Hepatocyte (in vitro differentiated cells): ENCODE measurements at places on chromosomes 16 and 17. TPM values are rescaled to one million over a fixed set of nuclear protein-coding genes. Genes with fewer than 3 reads are reported as not detected.
A peak's percentile ranks its signal among the peaks of the same experiment; 100 is the strongest.

DNA sequence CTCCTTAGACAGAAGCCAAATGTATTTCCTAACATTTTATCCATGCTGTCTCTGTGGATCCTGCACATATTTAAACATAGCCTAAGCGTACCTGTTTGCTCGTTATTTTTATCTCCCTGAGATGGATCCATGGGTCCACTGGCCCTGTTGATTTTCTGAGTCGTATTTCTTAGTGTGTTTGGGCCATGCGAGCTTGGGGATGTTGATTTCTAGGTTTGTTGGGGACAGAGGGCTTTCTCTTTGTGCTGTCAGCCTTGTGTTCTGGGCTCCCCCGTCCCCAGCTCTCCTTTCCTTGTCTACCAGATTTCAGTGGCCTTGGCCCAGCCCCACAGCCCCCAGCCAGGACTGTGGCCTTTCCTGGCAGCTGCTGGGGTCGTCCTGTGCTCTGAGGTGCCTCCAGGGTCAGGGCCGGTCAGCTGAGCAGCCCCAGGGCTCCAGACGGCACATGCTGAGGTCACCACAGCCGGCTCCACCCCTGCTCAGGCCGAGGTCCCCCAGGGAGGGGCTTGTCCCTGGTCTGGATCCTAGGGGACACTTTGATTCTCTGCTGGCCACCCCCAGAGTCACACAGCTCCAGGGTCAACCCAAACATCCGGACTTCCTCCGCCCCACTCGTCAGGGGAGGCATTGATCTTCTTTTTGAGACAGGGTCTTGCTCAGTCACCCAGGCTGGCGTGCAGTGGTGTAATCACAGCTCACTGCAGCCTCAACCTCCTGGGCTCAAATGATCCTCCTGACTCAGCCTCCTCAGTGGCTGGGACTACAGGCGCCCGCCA, 4.4 kb downstream of the SSTR5 start:
- H3K36me3 ChIP-seq = no peaks in the 10 kb centered on the region
- no peak overlapping the region for H3K4me3 ChIP-seq
- H3K27ac ChIP-seq = no peak overlapping the region
- H3K4me1 ChIP-seq = peaks cover 14% of the 10 kb centered on the region
- no peak for DNase-seq

The GALR2 gene
- 0.60 TPM in 1 of 2 replicates, not detected in the other for total RNA-seq

GRCh38 chr16:50265260-50265659, 1.1 kb upstream of the ADCY7 start:
- H3K4me1 ChIP-seq = peaks cover 25% of the 10 kb centered on the region
- H3K27ac ChIP-seq = no peak overlapping the region
- H3K4me3 ChIP-seq = no peak overlapping the region
- H3K36me3 ChIP-seq = no peaks in the 10 kb centered on the region

DNA sequence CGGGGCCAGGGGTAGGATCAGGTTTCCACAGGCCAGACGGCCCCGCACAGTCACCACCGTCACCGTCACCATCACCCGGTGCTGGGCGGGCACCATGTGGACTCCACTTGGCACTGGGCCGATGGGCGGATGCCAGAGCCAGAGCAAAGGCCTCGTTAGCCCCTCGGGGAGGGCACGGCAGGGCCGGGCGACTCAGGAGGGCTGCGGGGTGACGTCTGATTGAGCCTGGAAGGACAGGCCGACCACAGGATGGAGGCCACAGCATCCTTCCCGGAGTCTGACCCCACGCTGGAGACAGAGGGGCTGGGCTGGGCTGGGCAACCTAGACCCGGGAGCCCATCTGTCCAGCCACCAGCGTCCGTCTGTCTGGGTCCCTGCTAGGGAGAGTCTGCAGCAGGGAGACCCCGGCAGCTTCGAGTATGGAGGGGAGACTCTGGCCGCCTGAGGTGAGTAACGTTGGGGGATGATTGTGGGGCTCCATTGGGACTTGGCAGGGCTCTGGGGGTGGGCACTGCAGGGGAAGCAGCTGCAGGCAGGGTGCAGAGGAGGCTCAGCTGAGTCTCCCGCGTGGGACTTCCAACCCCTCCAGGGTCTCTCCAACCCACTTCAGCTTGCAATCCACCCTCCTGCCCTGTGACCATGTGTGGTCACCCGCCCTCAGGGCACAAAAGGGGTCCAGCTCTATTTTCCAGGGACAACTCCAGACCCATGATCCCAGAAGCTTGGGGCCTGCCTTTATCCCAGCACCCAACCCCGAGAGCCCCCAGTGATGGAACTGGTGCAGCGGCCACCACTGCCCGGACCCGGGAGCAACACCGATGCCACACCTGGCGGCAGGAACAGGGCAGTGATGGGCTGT, 22.6 kb downstream of the SLC25A10 start:
- H3K4me3 ChIP-seq = no peak overlapping the region
- no peak for DNase-seq
- H3K36me3 ChIP-seq = no peaks in the 10 kb centered on the region
- H3K4me1 ChIP-seq = peaks cover 11% of the 10 kb centered on the region
- H3K27ac ChIP-seq = no peak overlapping the region

The CEMP1 gene
- not detected in 2 replicates for total RNA-seq

GRCh38 chr16:71373073-71373472, 14.6 kb downstream of the CALB2 start:
- no peaks in the 10 kb centered on the region for H3K36me3 ChIP-seq
- peak; percentile 28 for DNase-seq
- H3K4me3 ChIP-seq = no peak overlapping the region
- no peak overlapping the region for H3K27ac ChIP-seq
- no peaks in the 10 kb centered on the region for H3K27me3 ChIP-seq

DNA sequence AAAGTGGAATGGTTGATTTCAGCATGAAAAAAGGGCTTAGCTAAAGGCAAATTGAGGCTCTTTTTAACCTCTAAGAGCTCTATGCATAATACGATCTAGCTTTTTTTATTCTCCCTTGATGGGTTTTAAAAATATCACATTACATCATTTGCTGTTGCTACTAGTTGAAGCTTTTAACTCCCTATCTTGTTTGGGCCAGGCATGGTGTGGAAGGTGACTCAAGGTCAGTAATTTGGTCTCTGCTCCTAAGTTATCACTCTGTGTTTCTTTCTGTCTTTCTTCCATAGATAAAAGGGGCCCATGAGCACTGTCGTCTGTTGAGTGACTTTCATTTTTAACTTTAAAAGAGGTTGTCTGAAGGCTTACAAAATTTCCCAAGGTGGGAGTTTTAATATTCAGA, 58.1 kb upstream of the GOT2 start:
- no peak overlapping the region for H3K4me3 ChIP-seq
- H3K27me3 ChIP-seq = no peaks in the 10 kb centered on the region
- no peak overlapping the region for H3K27ac ChIP-seq
- H3K4me1 ChIP-seq = no peaks in the 10 kb centered on the region

- peaks cover 4% of the 10 kb centered on the region for H3K4me1 ChIP-seq
- no peak for DNase-seq
- H3K27ac ChIP-seq = no peak overlapping the region
- no peak overlapping the region for H3K4me3 ChIP-seq
- H3K36me3 ChIP-seq = no peaks in the 10 kb centered on the region
Measured at GRCh38 chr16:86383488-86384262, 126.7 kb upstream of the FOXF1 start.

The TEDC2 gene
- total RNA-seq = 6.2 and 7.6 TPM in 2 replicates

GRCh38 chr16:4869147-4869805, 22.0 kb downstream of the UBN1 start:
- peaks cover 24% of the 10 kb centered on the region for H3K4me1 ChIP-seq
- H3K36me3 ChIP-seq = no peaks in the 10 kb centered on the region
- no peak overlapping the region for H3K4me3 ChIP-seq
- H3K27me3 ChIP-seq = no peaks in the 10 kb centered on the region
- DNase-seq = peak; percentile 56
- H3K27ac ChIP-seq = peak overlapping the region; percentile 73

- H3K4me3 ChIP-seq = peak overlapping the region; percentile 95
- no peaks in the 10 kb centered on the region for H3K36me3 ChIP-seq
- DNase-seq = peak; percentile 72
- peaks cover 23% of the 10 kb centered on the region for H3K4me1 ChIP-seq
- peak overlapping the region; percentile 93 for H3K27ac ChIP-seq
- H3K27me3 ChIP-seq = peaks cover 11% of the 10 kb centered on the region
Measured at GRCh38 chr17:78127888-78128550, 536 bp downstream of the TMC6 start.

GRCh38 chr17:43366891-43367736, 31.7 kb upstream of the ARL4D start:
- no peaks in the 10 kb centered on the region for H3K36me3 ChIP-seq
- peak overlapping the region; percentile 85 for H3K27ac ChIP-seq
- DNase-seq = no peak
- no peak overlapping the region for H3K4me3 ChIP-seq

The CASKIN1 gene
- total RNA-seq = 0.47 and 0.80 TPM in 2 replicates

GRCh38 chr16:69554495-69554894, 11.3 kb upstream of the NFAT5 start:
- no peaks in the 10 kb centered on the region for H3K36me3 ChIP-seq
- H3K4me1 ChIP-seq = no peaks in the 10 kb centered on the region
- H3K27ac ChIP-seq = no peak overlapping the region
- no peak for DNase-seq
- no peak overlapping the region for H3K4me3 ChIP-seq

- H3K4me3 ChIP-seq = no peak overlapping the region
- peaks cover 3% of the 10 kb centered on the region for H3K4me1 ChIP-seq
- H3K27ac ChIP-seq = no peak overlapping the region
- no peaks in the 10 kb centered on the region for H3K27me3 ChIP-seq
Measured at GRCh38 chr16:86134802-86135461, 236.0 kb downstream of the IRF8 start.

- no peak overlapping the region for H3K27ac ChIP-seq
- no peaks in the 10 kb centered on the region for H3K4me1 ChIP-seq
- H3K36me3 ChIP-seq = no peaks in the 10 kb centered on the region
- H3K27me3 ChIP-seq = no peaks in the 10 kb centered on the region
- no peak for DNase-seq
Measured at GRCh38 chr17:14393723-14394122, 92.8 kb downstream of the HS3ST3B1 start.

DNA sequence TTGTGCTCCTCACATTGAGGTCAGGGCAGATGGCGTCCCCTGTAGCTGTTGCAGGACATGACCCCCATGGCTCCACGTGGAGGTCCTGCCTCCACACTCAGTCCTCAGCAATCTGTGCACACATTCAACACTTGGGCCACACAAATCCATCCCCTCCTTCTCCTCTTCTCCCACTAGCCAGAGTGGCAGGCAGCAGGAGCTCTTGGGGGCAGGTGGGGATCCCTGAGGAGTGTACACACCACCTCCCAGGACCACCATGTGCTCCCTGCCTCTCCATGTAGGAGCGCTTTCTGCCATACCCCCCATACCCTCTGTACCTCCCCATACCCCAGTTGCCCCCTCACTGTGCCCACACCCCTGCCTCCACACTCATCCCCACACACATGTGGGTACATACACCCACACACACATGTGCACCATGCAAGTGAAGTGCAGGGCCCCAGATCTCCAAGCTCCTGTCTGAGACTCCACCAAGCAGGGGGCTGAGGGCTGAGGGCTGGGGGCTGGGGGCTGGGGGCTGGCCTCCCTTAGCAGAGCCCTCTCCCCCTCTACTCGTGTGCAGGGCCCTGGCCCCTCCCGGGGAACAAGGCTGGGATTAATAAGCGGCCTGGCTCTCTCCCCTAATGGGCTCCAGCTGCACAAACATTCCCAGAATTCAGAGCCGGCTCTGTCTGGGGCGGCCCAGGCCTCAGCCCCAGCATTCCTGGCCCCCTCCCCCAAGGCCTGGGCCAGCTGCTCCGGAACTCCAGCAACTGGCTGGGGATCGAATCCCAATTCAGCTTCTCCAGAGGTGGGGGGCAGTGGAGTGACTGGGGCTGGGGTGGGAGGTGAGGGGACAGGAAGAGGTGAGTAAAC, 48.2 kb upstream of the MEIOC start:
- DNase-seq = peak; percentile 32
- H3K4me1 ChIP-seq = peaks cover 17% of the 10 kb centered on the region
- peak overlapping the region; percentile 76 for H3K27ac ChIP-seq
- no peaks in the 10 kb centered on the region for H3K36me3 ChIP-seq

The CALB2 gene
- 1.8 and 2.3 TPM in 2 replicates for total RNA-seq

- H3K27me3 ChIP-seq = no peaks in the 10 kb centered on the region
- no peaks in the 10 kb centered on the region for H3K36me3 ChIP-seq
- H3K4me1 ChIP-seq = peaks cover 22% of the 10 kb centered on the region
Measured at GRCh38 chr17:378068-378467, 25.5 kb upstream of the RPH3AL start.

DNA sequence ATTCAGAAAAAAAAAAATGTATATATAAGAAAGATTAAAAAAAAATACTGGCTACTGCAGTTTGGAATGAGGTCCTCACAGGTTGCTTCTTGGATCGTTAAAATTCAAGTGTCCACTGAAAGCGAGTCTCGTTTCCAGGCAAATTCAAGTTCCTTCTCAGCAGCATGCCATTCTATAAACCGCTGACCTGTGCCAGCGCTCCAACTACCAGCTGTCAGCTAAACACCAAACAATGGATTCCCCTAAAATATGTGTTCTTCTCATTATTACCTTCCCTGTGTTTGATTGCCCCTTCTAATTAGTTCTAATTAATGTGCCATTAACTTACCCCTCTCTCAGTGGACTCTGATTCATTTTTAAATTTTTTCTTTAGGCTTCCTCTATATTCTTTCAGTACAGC, 92.4 kb downstream of the DNAH9 start:
- H3K27me3 ChIP-seq = no peaks in the 10 kb centered on the region
- no peak for DNase-seq
- no peaks in the 10 kb centered on the region for H3K4me1 ChIP-seq
- H3K27ac ChIP-seq = no peak overlapping the region
- no peak overlapping the region for H3K4me3 ChIP-seq

The CCL4L2 gene
- total RNA-seq = 12.2 and 12.8 TPM in 2 replicates

DNA sequence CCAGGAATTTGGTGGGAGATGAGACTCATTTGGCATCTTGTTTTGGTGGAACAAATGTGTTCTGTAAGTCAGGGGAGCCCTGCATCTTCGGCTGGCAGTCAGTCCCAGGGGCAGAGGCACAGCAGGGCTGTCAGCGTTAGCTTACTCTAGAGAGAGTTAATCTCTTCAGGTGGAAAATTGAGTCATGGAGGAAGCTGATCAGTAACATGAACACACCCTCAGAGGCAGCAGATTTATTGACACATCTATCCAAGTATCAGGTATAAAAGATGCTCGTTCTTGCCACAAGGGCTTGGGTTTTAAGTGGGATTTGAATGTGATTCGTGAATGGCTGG, 55.2 kb downstream of the EPN2 start:
- peaks cover 5% of the 10 kb centered on the region for H3K4me1 ChIP-seq
- H3K36me3 ChIP-seq = no peaks in the 10 kb centered on the region
- H3K4me3 ChIP-seq = no peak overlapping the region
- H3K27ac ChIP-seq = no peak overlapping the region
- H3K27me3 ChIP-seq = no peaks in the 10 kb centered on the region

The TPSG1 gene
- 0.67 and 1.3 TPM in 2 replicates for total RNA-seq

DNA sequence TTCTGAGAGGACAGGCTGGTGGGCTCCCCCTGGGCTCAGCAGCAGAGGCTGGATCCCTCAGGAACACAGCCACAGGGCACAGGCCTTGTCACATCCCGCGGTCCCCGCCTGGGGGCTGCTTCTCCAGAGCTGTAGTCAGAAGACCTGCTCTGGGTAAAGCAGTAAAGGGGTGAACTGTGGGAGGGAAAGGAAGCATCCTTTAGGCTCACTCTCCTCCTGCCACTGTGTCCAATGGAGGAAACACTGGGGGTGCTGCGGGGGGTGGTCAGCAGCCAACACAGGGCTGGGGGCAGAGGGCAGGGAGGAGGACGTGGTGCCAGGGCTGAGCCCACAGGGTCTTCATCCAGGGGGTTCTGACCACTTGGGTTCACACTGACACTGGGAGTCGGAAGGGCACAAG, 5.0 kb upstream of the SLC38A8 start:
- H3K4me1 ChIP-seq = peaks cover 4% of the 10 kb centered on the region
- H3K4me3 ChIP-seq = no peak overlapping the region
- no peak overlapping the region for H3K27ac ChIP-seq
- H3K36me3 ChIP-seq = no peaks in the 10 kb centered on the region
- H3K27me3 ChIP-seq = peaks cover 17% of the 10 kb centered on the region

- no peak for DNase-seq
- H3K4me1 ChIP-seq = no peaks in the 10 kb centered on the region
- H3K27ac ChIP-seq = no peak overlapping the region
- no peaks in the 10 kb centered on the region for H3K27me3 ChIP-seq
- no peak overlapping the region for H3K4me3 ChIP-seq
- no peaks in the 10 kb centered on the region for H3K36me3 ChIP-seq
Measured at GRCh38 chr17:51751072-51751471, 407.4 kb downstream of the CA10 start.
